ENCODE measurements at places on chromosomes 12 and 14.

DNA sequence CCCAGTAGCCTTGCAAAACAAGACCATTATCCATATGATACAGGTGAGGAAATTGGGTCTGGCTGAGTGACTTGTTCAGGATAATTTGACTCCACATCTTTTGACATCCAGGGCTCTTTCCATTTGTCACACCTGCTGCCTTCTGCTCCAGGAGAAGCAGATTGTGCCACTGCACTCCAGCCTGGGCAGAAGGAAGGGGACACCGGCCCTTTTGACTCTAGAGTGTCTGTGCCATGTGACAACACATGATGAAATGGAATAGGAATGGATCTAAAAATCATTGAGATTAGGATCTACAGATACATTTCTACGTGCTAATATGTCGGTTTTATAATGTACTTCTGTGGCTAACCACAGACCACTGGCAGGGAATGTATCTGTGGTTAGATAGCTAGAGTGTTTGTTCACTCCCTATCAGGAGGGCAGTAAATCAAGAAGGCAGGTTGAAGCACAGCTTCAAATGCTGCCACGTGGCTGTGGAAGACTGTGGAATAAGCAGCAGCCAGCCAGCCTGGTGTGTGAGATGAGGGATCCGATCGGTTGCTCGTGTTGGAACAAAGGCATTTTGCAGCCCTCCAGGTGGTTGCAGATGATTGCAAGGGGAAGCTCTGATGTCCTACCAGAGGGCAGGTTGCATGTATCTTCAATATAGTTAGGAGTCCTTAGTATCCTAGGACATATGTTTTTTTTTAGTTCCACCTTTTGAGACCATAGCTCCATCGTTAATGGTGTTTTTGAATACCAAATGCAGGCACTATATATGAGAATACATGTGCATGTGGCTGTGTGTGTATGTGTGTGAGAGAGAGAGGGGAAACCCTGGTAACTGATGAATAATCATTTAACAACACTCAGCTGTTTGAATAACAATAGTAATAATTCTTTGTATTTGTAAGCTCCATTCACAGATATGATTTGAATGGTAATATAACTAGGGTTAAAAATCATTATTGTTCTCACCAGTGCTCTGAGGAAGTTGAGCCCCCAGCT is 28.6 kb downstream of the EML1 start:
- DNase-seq, result peak; percentile 38

GRCh38 chr12:39127401-39127800 is 222.0 kb upstream of the CPNE8 start:
- peak; percentile 44 for DNase-seq

GRCh38 chr12:65810036-65810435 is 14.2 kb upstream of the HMGA2 start:
- DNase-seq, result peak; percentile 41

DNA sequence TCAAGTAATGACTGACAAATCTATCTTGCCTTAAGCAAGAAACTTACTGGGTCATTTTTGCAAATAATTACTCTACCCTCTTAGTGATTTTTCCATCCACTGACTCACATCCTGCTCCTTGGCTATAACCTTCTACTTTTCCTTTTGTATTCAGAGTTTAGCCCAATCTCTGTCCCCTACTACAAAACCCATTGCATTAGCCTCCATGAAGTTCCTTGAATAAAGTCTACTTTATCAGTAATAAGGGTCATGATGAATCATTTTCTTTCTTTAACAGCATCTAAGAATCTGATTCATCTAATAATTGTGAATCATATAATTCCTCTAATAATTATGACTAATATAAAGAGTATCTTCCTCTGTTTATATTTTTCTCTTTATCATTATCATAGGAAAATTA is 132.6 kb downstream of the NTS start:
- no peak for DNase-seq

GRCh38 chr12:93453633-93454032 is 11.9 kb upstream of the UBE2N start:
- no peak for DNase-seq

GRCh38 chr12:63917864-63918799 is 73.6 kb downstream of the SRGAP1 start:
- DNase-seq, result peak; percentile 94
